ENCODE measurements at places on chromosomes 7 and 10.

DNA sequence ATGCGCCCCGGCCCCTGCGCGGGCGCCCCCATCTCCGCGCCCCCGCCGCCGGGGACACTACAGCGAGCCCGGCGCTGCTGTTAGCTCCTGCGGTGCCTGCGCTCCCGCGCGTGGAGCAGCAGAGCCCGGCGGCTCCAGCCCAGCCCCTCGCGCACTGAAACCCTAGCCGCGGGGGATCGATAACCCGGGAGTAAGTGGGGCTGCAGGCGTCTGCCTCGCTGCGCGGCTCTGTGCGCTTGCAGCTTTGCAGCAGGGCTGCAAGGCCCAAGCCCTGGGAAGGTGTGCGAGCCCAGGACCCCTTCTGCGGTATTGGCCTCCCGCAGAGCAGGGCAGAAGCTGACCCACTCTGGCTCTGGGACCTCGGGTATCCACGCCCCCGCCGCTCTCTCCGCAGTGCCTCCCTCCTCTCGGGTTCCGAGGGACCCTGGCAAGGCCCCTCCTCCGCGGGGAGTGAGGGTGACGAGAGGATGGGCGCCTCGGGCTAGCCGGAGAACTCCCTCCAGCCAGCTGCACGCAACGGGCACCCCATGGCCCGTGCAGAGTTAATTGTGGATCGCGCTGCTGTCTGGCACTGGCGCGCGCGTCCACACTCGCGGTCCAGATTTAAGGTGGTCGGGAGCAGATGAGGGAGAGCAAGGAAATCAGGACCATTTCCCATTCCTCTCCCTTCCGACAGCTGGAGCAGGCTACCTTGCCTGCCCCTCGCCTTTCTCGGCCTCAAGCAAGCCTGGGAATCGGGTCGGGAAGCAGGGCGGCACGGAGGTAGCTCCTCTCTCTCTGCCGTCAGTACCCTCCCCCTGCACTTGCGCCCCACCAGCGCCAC is 2.1 kb downstream of the SHH start:
- no peak for DNase-seq

DNA sequence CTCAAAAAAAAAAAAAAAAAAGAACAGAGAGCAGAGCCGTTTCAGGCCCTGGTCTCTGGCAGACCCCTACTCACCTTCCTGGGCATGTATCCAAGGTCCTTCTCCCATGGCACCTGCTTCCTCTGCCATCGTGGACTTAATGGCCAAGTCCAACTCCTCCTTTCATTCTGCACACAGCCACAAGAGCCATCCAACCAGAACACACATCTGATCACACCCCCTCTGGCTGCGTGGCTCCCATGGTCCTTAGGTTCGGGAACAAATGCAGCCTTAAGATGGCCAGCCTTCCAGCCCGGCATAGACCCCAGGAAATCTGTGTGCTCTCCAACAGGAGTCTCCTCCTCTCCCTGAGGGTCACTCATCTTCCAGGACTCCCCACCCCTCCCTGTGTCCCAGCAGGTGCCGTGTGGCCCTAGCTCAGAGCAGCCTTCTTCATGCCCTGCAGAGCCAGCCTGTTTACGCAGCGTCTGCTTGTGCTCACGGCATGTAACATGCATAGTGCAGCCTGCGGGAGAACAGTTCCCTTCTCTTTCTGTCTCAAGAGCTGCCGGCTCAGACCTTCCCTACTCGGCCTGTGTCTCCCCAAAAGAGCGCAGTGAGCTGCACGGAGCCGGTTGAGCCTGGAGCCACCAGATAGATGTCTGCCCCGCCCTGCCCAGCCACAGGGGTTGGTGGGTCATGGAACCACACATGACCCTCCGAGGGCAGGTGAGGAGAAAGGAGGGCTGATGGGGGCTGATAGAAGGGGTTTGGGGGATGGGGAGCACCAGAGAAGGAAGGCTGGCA is 157.3 kb downstream of the NRF1 start:
- DNase-seq, result no peak

DNA sequence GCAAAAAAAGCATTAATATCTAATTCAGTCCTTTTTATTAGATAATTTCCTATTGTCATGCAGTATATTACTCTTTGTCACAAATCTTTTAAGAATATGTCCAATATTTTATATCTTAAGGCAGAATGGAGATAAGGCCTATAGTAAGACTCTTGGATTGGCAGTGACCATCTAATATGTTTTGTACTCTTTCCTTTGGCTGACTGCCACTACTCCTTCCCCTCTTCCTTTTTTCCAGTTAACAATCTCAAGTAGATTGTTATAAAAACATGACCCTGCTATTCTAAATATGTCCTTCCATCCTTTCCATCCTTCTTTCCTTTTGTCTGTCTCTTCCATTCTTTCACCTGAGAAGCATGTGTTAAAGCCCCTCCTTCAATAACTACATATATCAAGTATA is 92.8 kb upstream of the TMEM168 start:
- no peak for DNase-seq

GRCh38 chr7:20393021-20393610 is 62.4 kb downstream of the ITGB8 start:
- DNase-seq, result no peak

DNA sequence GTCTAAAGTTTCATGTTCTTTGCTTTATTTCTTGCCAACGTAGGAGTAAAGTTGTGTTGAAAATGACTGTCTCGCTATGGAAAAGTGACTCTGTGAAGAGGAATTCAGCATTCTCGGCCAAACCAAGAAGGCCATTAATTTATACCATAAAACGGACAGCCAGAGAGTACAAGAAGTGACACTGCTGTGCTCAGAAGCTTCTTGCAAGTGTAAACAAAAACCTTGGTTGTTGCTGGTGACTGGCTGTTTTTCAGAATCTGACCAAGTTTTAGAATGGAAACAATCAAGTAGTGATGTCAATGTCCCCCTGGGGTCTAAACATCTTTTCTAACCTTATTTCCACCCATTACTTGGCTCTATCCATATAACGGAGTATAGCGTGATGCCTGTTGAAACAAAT is 201.9 kb downstream of the INHBA start:
- DNase-seq, result no peak

DNA sequence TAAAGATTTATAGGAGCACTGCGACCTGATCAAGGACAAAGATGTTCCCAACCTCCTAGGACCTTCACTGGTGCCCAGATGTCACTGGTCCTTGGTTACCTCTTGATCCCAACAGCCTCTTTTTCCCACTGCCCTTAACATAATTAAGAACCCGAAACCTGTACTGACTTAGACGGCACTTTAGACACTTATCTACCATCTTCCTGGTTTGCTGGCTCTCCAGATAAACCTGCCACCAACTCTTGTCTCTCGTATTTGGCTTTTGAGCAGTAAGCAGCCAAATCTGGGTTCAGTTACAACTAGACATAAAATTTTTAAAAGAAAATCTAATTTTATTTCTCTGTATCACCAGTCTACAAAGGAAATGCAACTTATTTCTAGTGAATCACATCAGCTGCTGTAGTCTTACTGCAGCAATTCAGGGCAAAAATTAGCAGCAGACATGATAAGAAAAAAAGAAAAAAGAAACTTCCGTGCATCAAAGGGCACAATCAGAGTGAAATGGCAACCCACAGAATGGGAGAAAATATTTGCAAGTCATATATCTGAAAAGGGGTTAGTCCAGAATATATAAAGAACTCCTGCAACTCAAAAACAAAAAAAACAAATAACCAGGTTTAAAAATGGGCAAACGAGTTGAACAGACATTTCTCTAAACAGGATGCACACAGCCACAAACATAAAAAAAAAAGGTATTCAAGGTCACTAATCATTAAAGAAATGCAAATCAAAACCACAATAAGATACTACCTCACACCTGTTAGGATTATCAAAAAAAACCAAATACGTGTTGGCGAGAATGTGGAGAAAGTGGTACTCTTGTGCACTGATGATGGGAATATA is 9.4 kb downstream of the ASB13 start:
- DNase-seq, result no peak

- DNase-seq, result no peak
Observed at GRCh38 chr7:124152859-124153692, 120.2 kb upstream of the TMEM229A start.

GRCh38 chr7:74665296-74665938 is 7.9 kb downstream of the GTF2I start:
- no peak for DNase-seq

DNA sequence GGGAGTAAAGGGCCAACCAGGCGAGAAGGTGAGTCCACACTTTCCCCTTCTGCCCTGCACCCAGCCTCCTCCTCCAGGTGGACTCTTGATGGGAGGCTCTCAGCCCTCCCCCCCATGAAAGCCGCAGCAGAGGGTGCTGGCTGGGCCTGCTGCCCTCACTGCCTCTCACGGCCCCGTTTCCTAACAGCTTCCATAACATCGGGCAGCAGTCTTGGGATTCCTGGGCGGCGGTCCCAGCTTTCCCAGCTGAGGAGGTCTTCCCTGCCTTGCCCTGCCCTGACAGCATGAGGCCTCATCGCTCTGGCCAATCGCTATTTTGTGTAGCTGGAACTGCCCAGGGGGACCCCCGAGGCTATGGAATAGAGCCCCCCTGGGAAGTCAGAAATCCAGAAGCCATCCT is 76.3 kb downstream of the COL13A1 start:
- no peak for DNase-seq

DNA sequence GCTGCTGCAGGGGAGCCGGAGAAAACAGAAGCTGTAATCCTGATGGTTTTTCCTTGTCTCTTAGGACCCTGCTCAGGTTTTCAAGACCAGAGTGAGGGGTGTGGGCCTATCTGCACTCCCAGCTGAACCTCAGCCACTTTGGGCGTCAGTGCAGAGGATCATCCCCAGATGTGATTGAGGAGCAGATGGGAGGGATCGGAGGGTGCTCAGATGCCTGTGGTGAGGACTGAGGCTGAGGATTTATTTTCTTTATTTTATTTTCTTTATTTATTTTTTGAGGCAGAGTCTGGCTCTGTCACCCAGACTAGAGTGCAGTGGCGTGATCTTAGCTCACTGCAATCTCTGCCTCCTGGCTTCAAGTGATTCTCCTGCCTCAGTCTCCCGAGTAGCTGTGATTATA is 13.9 kb downstream of the COL26A1 start:
- no peak for DNase-seq

- DNase-seq, result no peak
Observed at GRCh38 chr10:37844644-37845043, 12.8 kb downstream of the ZNF248 start.

GRCh38 chr7:31432176-31432575 is 81.7 kb upstream of the ITPRID1 start:
- DNase-seq, result no peak

GRCh38 chr10:4740471-4740870 is 85.5 kb upstream of the AKR1E2 start:
- no peak for DNase-seq

DNA sequence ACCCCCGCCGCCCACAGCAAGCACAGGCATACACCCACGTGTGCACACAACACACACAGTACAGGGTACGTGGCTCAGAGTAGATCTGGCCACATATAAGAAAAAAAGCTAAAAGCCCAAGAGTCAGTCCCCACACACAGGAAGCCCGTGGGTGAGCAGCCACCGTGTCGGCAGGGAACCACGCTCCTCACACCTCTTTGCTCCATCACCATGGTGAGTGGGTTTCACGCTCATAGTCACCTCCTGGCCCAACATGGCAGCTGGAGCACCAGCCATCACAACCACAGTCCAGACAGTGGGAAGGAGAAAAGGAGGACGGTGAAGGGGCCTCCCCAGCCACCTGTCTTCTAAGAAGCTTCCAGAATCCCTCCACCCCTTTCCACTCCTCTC is 76.0 kb upstream of the PDGFA start:
- no peak for DNase-seq

- no peak for DNase-seq
Observed at GRCh38 chr7:137635874-137636273, 210.9 kb downstream of the DGKI start.

DNA sequence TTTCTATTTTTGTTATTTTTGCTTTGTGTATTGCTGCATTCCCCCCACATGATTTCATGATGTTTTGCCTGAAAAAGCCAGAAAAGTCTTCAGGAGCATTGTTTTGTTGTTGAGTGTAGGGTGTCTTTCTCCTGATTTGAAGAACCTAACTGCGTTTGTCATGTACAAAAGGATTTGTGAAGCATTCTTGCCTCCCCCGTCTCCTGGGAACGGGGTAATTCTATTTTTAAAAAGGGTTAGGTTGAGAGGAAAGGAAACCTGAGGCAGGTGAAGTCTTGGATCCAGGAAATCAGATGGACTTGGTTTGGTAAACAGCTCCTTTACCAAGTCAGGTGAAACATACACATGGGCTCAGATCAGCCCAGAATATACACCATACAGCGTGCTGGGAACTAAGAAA is 26.0 kb upstream of the BTBD16 start:
- peak; percentile 15 for DNase-seq

GRCh38 chr7:80039251-80039884 is 95.3 kb upstream of the GNAI1 start:
- no peak for DNase-seq

DNA sequence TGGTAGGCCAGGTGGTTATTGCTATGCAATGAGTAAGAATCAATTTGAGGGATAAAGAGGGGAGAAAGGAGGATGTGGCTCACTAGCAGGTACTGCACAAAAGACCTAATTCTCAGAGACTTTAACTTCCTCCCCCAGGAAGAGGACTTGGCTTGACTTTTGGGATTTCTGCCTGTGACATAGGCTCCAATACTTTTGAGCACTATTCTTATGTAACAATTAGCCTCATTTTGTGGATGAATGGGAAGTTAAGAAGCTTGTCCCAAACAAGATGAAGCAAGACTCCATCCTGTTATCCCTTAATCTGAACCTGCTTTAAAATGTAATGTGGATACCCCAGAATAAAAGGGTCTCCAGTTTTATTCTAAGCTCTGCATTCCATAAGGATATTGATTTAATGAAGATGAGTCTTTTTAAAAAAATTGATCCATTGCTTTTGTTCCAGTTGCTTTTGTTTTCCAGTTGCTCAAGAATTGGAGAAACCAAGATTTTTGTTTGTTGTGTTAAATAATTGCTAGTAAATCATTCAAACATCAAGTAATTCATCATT is 218.5 kb downstream of the SNX13 start:
- DNase-seq, result no peak

DNA sequence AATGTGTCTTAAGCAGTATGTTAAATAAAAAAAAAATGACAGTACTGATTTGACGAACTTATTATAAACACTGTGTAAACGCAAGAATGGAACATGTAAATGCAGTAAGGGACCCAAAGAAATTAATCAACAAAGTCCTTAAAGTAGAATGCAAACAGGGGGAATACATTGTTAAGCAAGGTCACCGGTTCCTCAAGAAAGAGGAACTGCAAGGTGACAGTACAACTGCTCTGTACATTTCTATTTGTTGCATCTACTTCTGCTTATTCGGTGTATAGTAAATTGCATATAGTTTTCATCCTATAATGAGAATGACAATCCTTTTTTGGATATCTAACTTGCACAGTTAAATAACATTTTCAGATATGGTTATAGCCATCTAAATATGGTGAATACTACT is 387.0 kb upstream of the SEMA3D start:
- DNase-seq, result no peak

GRCh38 chr7:116164552-116165306 is 45.6 kb upstream of the TES start:
- DNase-seq, result no peak

All from NCI-H1930 (cell line).